ENCODE measurements at places on chromosomes 12 and 14. TPM values are rescaled to one million over a fixed set of nuclear protein-coding genes. Genes with fewer than 3 reads are reported as not detected.

Gene LRRIQ1
- not detected for total RNA-seq

Gene AQP2
- not detected for total RNA-seq

DNA sequence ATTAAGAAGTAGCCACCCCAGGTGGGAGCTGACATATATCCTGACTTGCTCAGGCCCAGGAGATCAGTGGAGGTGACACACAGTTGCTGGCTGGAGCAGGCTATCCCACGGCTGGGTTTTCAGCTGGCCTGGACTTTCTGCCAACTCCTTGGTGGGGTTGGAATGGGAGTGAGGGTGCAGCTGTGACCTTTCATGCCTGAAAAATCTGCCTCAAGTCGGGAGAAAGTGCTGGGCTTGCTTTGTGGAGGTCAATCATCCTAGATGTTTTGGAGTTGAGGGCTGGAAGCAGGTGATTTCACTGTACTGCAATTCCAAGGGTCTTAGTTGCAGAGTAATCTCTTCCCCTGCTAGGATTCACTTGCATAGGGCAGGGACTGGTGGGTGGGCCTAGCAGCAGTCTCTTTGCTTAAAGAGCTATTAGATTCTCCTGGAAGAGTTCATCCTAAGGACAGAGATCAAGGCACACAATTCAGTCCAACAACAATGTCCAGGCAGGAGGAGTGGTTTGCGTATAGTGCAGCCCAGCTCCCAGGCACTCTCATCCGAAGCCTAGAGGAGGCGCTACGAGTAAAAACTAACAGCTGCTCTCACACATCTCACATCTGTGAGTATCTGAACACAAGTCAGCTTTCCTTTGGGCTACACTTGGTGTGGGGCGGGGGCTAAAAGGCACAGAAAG lies 98.1 kb downstream of the GAS2L3 start:
- no peak for DNase-seq

- no peak for DNase-seq
Measured at GRCh38 chr14:76490735-76491134, 114.8 kb downstream of the ESRRB start.

DNA sequence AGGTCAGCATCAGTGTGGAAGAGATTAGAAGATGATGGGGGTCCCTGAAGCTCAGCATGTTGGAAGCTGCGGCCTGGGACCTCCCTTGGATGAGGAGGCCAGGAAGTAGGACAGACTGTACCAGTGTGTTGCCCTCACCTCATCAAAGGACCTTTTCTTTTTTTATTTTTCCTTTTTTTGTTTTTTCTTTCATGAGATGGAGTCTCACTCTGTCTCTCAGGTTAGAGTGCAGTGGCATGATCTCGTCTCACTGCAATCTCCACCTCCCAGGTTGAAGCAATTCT lies 16.4 kb upstream of the FAM222A start:
- no peak for DNase-seq

DNA sequence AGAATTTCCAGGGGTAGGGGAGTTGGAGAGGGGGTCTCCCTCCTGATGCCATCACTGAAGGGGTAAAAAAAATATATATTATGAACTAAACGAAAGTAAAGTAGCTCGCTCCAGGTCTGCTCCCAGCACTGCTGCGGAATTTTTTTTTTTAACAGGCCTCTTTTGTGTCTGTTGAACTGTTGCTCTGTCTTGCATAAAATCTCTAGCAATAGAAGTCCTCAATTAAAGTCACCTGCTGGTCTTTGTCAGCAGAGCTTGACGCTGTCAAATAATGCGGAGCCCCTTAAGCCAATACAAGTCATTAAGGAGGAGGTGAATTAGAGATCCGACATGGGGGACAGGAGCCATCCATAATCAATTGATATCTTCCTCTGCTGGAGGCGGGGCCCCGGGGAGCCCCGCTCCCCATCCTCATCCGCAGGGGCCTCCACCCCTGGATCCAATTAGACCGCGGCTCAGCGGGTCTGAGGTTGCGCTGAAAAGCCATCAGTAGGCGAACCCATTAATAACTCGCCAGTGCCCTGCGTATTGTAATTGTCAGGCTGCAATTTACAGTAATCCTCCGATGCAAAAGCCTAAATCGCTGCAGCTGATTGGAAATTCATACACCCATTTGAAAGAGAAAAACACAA lies 85.6 kb downstream of the DICER1 start:
- DNase-seq: no peak

- no peak for DNase-seq
Measured at GRCh38 chr12:61490526-61491498, 769.4 kb upstream of the USP15 start.

GRCh38 chr12:83739607-83740006 lies 1052.9 kb downstream of the TMTC2 start:
- no peak for DNase-seq
